ENCODE measurements at places on chromosomes 7 and 10.

- DNase-seq, result no peak
Observed at GRCh38 chr7:84105586-84105985, 89.0 kb downstream of the SEMA3A start.

DNA sequence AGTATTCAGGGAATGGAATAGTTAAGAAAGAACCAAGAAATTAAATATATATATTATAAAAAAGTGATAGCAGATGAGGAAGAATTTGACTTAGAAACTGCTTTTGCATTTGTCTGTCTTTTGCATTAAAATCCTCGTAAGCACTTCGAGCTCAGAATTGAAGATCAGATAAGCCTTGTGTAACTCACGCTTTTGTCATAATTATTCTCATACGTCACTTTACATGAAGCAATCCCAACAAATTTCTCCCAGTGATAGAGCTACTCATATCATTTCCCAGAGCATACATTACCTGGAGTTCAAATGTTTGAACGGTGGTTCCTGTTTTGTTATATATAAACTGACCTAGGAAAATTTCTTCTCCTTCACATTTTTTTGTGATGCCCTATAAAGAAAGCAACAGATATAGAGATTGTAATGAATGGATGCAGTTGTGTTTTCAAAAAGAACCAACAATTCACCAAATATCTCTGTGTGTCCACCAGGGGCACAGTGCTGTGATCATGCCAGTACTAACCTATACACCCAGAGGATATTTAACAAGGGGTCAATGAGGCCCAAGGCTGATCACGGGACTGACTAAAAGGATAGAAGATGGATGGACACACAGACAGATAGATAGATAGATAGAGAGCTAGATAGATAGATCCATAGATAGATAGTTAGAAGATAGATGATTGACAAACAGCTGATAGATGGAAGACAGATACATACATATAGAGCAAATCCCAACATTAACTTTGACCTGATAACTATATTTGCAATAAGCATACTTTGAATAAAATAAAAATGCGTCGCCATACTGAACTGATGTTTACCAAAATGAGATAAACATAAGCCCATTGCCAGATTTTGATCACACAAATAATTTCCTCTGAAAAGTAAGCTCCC, 9.3 kb upstream of the HUS1 start:
- DNase-seq, result no peak

GRCh38 chr10:77182803-77183202, 454.8 kb downstream of the KCNMA1 start:
- no peak for DNase-seq

- no peak for DNase-seq
Observed at GRCh38 chr7:36208997-36209813, 56.2 kb downstream of the EEPD1 start.

GRCh38 chr10:51010977-51011376, 63.3 kb upstream of the PRKG1 start:
- DNase-seq, result no peak

DNA sequence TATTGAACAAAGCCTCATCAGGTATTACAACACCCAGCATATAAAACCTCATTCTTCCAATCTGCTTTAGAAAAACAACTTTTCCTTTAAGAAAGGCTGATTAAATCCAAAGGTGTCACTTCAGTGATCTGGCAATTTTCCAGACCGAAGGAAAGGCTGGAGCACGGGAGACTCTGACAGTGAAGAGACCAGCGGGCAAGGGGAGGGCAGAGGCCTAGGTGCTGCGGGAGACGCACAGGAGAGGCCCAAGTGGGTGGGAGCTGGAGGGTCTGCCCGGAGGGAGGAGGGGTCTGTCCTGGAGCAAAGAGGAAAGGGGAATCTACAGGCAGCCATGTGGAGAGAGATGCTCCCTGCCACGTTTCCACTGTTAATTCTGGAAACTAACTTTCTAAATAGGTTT, 24.3 kb upstream of the PPP2R2D start:
- no peak for DNase-seq

All from CD8-positive, alpha-beta T cell (primary cell).